Fibroblast of lung (primary cell): ENCODE measurements at places on chromosomes 6 and 20. TPM values are rescaled to one million over a fixed set of nuclear protein-coding genes. Genes with fewer than 3 reads are reported as not detected.

Gene ULBP1
- 0.26 and 0.83 TPM in 2 replicates for total RNA-seq

Gene NOTCH4
- 0.77 and 0.99 TPM in 2 replicates for total RNA-seq

Gene ADAM33
- total RNA-seq: 37.2 and 67.9 TPM in 2 replicates

Gene SLC22A3
- total RNA-seq: under 0.01 and 0.26 TPM in 2 replicates

Gene KCNK5
- total RNA-seq: under 0.01 and 0.26 TPM in 2 replicates

Gene EYA2
- 1.3 and 1.7 TPM in 2 replicates for total RNA-seq
